ENCODE measurements at places on chromosomes 11 and 22.
A peak's percentile ranks its signal among the peaks of the same experiment; 100 is the strongest.

DNA sequence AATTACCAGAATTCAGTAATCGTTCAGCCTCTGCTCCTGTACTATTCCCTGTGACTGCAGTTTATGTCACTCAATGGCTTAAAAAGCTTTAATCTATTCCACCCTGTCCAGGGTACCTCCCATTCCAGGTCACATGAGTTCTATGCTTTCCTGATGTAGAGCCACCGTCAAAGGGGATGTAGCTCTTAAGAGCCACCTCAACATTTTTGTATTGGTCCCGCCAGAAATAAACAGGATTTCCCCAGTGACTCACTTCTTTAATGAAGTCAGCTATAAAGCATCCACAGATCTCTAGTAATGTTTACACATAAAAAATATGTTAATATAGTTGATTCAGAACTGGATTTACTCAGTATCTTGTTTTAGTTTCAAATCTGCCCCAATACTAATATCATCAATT is 1.3 kb upstream of the OR8D1 start:
- DNase-seq, result no peak

- DNase-seq, result no peak
Measured at GRCh38 chr22:37002633-37003032, 16.6 kb downstream of the TST start.

- no peak for DNase-seq
Measured at GRCh38 chr22:33542153-33542552, 378.1 kb downstream of the LARGE1 start.

DNA sequence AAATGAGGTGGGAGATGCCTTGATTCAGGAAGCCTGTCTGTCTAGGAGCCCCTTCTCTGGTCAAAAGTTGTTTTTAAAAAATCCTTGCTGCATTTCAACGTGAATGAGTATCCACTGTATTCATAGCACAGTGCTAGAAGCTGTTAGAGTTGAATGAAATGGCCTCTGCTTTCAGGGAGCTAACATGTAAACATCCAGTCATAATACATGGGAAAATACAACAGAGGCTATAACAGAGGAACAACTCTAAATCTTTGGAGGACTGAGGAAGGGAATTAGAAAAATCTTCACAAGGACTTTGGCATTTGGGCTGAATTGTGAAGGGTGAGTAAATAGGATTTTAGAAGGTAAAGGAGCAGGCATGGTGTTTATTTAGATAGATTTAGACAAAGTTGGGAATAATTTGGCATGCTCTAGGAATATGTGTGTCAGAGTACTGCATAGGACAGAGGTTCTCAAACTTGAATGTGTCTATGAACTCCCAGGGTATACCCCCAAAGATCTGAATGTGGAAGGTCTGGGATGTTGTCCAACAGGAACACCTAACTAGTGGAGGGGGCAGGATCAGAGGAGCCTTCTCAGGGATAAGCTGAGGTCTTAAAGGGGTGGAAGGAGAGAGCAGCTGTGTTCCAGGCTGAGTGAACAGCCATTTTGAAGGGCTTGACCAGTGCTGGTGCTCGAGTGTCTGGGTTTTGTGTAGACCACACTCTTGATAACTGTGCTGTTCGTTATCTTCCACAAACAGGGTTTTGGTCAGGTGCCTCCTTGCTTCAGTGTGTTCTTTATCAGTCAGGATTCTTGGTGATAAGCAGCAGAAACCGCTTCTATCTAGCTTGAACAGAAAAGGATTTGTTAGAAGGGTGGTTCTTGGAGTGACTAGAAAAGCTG is 12.7 kb downstream of the SREBF2 start:
- DNase-seq, result no peak

GRCh38 chr11:45959851-45960250 is 37.4 kb downstream of the LARGE2 start:
- DNase-seq, result no peak

- DNase-seq, result no peak
Measured at GRCh38 chr11:36409152-36409816, 100.8 kb downstream of the TRAF6 start.

DNA sequence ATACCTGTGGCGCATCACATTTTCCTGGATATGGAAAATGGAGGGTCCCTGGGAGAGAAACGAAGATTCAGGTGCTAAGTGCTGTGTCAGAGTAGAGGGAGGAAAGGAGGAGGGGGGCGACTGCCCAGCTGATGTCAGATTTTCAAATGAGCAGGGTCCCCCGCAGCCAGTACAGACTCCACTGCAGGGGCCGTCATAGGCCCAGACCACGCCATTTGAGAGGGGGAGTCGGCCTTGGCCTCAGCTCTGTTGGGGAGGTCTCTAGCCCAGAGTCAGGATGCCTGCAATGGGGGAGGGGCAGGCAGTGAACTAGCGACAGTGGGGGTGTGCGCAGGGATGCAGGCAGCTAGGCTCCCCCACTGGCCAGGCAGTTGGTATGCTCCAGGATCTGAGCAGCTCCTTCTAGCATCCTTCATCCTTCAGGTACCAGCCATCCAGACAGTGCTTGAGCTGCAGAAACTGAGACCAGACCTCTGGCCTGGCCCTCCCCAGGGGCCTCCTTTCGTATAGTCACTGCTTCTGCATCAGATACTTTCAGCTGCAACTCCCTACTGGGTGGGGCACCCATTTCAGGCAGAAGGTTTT is at the start of the genes BSCL2 and GNG3:
Gene BSCL2, minus strand, starts transcription at position 148 of the 585 bp plus-strand sequence. CDS start 229 bp downstream, outside the sequence.
Gene GNG3, plus strand, starts transcription at position 400 of the 585 bp plus-strand sequence. CDS start 620 bp downstream, outside the sequence.
- no peak for DNase-seq

- DNase-seq, result peak; percentile 16
Measured at GRCh38 chr11:70755410-70756158, 357.3 kb downstream of the CTTN start.

GRCh38 chr22:49953680-49954344 is 6.8 kb upstream of the PIM3 start:
- no peak for DNase-seq

- DNase-seq, result no peak
Measured at GRCh38 chr11:59849129-59849528, 3.8 kb upstream of the CBLIF start.

- DNase-seq, result no peak
Measured at GRCh38 chr11:32531528-32531927, 52.1 kb upstream of the EIF3M start.

GRCh38 chr11:44729063-44729462 is 2.3 kb downstream of the TSPAN18 start:
- DNase-seq, result no peak

DNA sequence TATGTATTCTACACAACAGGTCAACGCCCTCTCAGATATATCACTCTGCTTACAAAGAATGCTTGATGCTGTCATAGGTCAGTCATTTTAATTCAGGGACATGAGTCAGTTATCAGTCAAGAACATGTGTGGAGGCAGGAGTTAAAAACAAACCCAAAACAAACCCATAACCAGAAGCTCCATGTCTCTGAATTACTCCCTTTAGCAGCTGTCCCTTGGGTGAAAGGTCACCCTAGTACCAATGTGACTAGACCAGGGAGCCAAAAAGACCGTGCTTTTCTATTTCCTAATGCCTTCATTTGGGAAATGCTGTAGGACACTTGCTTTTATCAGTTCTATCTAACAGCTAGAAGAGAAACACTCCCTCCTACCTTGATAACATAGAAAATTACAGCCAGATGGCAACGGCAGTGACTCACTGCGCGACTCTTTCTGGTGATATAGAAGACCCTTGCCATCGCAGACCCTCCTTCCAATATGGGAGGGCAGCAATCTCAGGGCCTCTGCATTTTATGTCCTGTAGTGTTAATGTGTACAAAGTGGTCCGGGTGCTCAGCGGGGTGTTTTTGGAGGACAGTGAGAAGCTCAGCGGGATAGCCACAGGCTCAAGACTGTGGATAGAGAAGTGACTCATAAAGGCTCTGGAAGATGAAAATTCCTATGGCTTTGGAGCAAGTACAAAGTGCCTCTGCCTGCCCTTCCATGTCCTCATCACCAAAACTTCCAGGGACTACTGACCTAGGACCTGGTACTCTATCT is 24.8 kb downstream of the APOL5 start:
- DNase-seq, result no peak

DNA sequence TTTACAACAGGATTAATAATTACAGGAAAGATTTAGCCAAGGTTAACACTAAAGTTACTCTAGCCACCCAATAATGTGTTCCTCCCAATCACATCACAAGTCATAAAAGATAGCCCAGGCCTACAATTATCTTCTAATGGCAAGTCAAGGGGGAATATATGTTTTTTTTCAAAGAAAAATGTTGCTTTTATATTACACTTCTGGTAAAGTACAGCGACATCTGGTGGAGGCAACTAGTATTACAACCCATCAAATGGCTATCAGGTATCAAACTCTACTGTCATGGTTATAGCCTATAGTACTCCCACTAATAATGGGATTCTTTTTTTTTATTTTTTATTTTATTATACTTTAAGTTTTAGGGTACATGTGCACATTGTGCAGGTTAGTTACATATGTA is 71.8 kb downstream of the XRRA1 start:
- DNase-seq, result no peak

- DNase-seq, result no peak
Measured at GRCh38 chr11:118988280-118988679, 9.7 kb upstream of the CENATAC start.

DNA sequence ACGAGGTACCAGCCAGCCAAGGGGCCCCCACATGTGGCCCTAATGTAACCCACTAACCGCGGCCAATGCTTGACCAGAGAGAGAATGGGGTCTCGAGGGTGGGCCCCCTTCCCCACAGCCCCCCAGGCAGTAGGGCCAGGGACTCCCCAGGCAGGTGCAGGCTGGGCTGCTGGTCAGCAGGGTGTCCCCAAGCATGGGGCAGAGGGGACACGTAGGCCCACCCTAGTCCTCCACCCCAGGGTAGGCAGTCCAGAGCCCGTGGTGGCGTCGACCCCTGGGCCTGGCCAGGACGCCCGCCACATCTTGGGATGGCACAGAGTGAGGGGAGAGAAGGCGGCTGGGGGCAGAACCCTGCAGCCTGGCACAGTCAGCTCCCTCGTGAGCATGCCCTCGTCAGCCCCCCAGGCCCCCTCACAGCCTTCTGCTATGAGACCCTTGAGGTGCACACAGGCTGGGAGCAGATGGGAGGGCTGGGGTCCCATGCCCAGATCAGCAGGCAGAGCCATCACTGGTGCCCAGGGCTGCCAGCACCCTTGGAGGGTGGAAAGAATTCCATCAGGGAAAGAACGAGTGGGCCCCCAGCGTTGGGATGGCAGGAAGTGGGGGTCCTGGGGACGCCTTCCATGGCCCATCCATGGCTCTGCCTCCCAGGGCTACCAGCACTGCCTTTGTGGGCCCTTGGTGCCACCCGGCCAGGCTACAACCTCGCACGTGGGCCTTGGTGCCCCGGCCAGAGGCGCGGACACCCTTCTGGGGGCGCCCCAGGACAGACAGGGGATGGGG is 6.1 kb downstream of the TNNT3 start:
- no peak for DNase-seq

- DNase-seq, result no peak
Measured at GRCh38 chr11:115963156-115963555, 458.9 kb upstream of the CADM1 start.

- DNase-seq, result no peak
Measured at GRCh38 chr22:24146791-24147353, 34.4 kb upstream of the SUSD2 start.

DNA sequence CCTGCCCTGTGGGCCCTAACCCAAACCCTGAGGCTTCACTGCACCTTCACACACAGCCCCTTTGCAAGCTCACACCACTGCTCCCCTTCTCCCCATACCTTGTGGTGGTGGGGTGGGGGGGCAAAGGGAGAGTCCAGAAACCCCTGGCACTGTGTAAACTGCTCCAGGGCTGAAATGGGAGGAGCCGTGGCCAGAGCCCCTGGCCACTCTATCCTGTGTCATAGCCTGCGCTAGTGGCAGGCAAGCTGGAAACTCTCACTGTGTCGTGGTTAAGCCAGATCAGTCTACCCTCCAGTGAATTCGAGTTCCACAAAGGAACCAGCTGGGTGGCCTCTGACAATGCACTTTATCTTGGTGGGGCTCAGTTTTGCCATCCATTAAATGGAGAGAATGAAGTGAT is 8.4 kb upstream of the SYT13 start:
- DNase-seq, result no peak

GRCh38 chr22:33034753-33035152 is 23.4 kb downstream of the SYN3 start:
- no peak for DNase-seq

DNA sequence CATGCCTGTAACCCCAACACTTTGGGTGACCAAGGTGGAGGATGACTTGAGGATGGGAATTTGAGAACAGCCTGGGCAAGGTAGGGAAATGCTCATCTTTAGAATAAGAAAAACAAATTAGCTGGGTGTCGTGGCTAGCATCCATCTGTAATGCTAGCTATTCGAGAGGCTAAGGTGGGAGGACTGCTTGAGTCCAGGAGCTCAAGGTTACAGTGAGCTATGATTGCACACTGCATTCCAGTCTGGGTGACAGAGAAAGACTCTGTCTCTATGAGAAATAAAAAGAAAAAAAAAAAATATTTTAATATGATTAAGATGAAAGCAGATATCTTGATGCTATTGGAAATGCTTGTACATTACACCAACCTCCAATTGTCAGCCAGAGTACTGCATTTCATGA is 28.6 kb upstream of the DDX10 start:
- no peak for DNase-seq

GRCh38 chr22:23831781-23832180 is 7.0 kb downstream of the DERL3 start:
- DNase-seq, result no peak

- DNase-seq, result no peak
Measured at GRCh38 chr11:110470716-110471115, 41.0 kb downstream of the FDX1 start.

DNA sequence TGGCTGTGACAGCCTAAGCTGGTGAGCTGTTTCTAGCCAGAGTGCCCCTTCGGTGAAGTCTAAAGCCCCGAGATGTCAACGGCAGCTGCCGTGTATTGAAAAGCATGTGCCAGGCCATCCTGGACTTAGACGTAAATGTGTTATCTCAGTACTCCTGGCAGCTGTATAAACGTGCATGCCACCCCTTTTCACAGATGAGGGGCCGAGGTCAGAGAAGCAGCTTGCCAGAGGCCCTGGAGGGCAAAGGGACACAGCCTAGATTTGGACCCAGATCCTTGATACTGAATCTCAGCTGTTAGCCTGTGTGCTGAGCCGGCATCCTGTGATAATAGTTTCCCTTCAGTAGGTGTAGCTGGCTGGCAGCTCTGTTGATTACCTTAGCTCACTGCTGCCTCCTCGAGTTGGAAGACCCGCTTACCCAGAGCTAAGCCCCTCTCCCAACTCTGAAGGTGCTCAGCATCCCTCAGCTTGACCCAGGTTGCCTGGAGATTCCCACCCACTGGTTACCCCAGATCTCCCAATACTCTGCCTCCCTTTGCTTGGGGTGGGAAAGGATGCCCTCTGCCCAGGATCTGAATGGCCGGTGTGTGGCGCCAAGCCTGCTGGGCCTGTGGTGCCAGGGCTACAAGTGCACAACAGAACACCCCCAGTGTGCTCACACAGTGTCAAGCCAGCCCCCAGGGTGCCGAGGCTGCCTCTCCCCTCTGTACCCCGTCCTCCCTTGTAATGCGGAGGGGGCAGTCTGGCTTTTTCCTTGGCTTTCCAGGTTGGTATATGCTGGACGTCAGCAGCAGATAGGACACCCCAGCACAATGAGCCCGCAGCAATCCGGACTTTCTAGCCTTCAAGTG is 59.8 kb upstream of the WNT7B start:
- DNase-seq, result no peak

All from stimulated activated CD8-positive, alpha-beta memory T cell treated with anti-CD3 and anti-CD28 coated beads, Interleukin-7, amount 100 ng/mL, for 1 hour (primary cell).